ENCODE measurements at places on chromosomes 11 and 22.
A peak's percentile ranks its signal among the peaks of the same experiment; 100 is the strongest.

- DNase-seq = no peak
Observed at GRCh38 chr22:24816806-24817205, 10.8 kb downstream of the SGSM1 start.

DNA sequence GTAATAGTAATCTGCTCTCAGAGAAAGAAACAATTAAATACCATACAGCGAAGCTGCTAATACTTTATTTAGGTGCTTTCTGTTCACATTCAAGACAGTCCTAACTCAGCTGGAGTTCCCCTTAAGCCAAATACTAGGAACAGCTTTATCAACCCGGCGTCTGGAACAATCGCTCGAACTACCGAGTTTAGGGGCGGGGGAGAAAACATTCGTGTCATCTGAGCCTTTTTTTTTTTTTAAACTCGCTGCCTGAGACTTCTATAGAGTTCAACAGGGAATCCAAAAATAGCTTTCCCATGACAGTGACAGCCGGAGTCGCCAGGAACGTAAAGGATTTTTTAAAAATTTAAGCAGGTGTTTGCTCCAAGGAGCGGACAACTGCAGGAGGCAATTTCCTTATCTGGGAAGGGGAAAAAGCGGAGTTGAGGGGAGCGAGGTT, 852 bp downstream of the TRAF6 start:
- peak; percentile 47 for DNase-seq

- DNase-seq = no peak
Observed at GRCh38 chr11:34226210-34226609, 120.8 kb downstream of the NAT10 start.

GRCh38 chr11:117822074-117823033, 2.2 kb downstream of the FXYD2 start:
- DNase-seq = peak; percentile 57

- no peak for DNase-seq
Observed at GRCh38 chr22:26558248-26558895, 31.6 kb downstream of the TPST2 start.

DNA sequence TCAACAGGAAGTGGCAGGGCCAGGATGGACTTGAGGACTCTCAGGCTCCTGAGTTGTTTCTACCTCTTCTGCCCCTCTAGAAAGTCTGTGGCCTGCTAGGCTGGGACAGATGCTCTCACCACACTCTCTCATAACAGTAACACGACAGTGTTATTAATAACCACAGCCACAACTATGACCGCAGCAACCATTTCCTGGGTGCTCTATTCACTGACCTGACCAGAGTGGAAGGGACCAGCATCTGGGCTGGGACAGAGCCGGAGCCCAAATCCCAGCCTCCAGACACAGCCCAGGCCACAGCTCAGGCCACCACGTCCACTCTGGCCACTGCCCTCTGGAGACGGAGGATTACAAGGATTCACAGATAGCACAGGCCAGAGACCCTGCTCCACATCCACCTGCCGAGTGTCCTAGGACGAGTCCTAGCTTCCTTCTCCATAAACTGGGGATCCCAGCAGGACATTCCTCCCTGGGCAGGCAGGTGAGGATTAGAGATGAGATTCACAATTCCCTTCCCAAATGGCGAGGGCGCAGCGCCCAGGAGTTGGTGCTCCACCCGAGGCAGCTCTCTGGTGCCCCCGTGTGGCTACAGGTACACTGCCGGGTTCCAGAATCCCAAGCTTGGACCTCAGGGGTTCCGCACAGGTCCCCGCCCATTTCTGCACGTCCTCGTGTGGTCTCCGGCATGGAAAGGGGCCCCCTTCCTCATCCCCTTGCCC, 7.1 kb downstream of the PNPLA5 start:
- DNase-seq = peak; percentile 37

- DNase-seq = no peak
Observed at GRCh38 chr22:46773076-46773475, 10.6 kb downstream of the TBC1D22A start.

DNA sequence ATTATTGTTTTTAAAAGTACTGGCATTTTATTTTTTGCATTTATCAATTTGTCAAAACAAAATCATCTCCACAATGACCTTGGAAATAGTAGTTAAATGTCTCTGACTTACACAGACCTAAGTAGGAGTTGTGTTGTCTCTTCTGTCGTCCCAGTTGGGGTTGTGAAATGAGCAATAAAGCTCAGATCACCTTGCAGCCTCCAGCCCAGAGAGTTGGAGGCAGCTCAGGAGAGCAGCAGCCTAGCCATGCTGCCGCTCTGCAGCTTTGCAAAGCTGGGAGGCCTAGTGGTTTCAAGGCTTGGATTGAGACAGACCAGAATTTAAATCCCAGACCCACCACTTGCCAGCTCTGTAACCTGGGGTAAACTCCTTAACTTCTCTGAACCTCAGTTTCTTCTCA, 65.2 kb upstream of the CRYBB3 start:
- DNase-seq = no peak

DNA sequence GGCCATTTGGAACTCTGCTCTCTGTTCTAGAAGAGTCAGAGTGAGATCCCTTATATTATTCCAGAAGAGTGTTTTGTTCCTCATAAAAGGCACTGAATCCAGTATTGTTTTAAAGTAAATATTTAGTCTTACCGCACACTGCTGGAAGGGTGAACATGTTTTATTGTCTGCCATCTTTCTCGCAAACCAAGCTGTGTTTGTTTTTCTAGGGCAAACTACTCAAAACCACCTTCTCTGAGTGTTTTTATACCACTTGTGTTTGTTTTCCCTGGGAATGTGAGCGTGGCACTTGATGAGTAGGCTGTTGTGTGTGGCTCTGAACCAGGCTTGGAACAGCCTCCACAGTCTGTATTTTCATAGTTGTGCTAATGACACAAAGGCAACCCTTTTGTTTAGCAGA, 89.8 kb downstream of the DBX1 start:
- DNase-seq = no peak

DNA sequence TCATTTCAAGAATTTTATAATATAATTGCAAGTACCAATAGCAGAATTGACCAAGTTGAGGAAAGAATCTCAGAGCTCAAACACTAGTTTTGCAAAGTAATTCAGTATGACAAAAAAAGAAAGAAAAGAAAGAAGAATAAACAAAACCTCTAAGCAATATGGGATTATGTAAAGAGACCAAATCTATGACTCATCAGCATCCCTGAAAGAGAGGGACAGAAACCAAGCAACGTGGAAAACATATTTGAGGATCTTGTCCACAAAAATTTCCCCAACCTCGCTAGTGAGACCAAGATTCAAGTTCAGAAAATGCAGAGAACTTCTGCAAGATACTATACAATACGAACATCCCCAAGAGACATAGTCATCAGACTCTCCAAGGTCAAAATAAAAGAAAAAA, 203.7 kb upstream of the DDI1 start:
- no peak for DNase-seq

GRCh38 chr11:113462830-113463229, 12.4 kb downstream of the DRD2 start:
- DNase-seq = no peak

DNA sequence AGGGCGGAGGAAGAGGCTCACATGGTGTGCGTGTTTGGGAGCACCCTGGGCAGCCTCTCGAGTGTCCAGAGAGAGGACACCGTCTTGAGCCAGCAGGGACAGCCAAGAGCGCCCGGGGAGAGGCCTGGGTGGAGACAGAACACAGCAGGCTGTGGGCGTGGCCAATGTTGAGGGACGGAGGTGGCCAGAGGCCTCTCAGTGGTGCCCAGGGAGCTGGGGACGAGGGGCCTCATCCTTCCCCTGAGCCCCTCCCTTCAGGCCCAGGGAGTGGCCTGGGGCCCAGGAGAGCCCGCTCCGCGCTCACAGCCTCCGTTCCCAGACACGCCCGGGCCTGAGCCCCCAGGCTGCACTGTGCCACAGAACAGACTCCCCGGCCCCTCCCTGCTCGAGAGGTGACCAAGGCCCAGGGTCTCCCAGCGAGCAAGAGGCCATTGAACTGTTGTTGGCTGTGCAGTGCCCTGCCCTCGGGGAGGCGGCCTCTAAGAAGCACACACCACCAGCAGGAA, 48.4 kb downstream of the CDKN1C start:
- no peak for DNase-seq

- DNase-seq = no peak
Observed at GRCh38 chr11:46445920-46446771, 54.6 kb upstream of the CHRM4 start.

DNA sequence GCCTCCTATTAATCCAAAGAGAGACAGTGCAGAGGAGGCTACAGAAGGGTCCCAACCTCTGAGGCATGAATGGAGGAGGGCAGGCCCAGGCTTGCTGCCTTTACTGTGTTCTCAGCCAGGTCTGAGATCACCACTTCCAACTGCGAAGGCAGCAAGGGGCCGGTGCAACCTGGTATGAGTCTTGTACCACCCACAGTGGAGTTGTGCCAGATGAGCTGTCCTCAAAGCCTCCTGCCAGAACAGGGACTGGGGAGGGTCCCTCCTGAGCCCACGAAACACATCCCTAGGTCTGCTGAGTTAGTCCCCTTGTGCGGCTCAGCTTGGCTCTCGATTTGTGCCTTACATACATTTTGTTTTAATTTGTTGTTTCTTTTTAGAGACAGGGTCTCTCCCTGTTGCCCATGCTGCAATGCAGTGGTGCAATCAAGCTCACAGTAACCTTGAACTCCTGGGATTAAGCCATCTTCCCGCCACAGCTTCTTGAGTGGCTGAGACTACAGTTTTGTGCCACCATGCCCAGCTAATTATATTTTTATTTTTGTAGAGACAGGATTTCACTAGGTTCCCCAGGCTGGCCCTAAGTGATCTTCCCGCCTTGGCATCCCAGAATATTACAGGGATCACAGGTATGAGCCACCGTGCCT, 9.3 kb downstream of the MIF start:
- DNase-seq = no peak

DNA sequence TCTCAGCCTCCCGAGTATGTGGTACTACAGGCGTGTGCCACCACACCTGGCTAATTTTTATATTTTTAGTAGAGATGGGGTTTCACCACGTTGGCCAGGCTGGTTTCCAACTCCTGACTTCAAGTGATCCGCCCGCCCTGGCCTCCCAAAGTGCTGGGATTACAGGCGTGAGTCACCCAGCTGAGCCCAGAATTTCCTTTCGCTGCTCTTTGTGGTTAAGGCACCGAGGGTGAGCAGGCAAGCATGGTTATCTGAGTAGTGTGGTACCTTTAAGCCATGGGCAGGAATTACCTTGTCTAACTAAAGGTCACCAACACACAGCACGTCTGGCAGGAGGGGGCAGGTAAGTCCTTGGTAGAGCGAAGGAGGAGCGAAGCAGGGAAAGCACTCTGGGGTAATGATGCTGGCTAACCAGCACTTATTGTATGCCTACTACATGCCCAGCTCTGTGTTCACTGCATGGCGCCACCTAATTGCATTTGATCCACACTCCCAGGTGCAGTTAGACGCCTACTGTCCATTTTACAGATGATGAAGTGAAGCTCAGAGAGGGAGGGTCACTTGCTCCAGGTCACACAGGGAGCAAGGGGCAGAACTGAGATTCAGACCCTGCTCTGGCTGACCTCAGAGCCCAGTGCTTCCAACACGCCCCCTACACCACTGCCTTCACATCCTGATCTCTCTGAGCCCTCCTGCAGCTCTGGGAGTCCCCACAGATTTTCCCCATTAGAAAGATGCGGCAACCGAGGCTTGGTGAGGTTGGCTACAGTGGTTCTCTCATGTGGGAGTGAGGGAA, 45.7 kb downstream of the TRIOBP start:
- DNase-seq = no peak
